Stimulated activated CD8-positive, alpha-beta memory T cell treated with anti-CD3 and anti-CD28 coated beads, Interleukin-15, amount 100 ng/mL, for 48 hours (primary cell): ENCODE measurements at places on chromosomes 11 and 22.

- no peak for DNase-seq
Observed at GRCh38 chr11:132123854-132124835, 753.7 kb downstream of the NTM start.

GRCh38 chr22:11629661-11630385 is 3898.2 kb upstream of the OR11H1 start:
- no peak for DNase-seq

- DNase-seq, result no peak
Observed at GRCh38 chr11:94800414-94800813, 32.3 kb downstream of the AMOTL1 start.

- no peak for DNase-seq
Observed at GRCh38 chr11:4887591-4887990, 5.9 kb downstream of the OR51T1 start.

DNA sequence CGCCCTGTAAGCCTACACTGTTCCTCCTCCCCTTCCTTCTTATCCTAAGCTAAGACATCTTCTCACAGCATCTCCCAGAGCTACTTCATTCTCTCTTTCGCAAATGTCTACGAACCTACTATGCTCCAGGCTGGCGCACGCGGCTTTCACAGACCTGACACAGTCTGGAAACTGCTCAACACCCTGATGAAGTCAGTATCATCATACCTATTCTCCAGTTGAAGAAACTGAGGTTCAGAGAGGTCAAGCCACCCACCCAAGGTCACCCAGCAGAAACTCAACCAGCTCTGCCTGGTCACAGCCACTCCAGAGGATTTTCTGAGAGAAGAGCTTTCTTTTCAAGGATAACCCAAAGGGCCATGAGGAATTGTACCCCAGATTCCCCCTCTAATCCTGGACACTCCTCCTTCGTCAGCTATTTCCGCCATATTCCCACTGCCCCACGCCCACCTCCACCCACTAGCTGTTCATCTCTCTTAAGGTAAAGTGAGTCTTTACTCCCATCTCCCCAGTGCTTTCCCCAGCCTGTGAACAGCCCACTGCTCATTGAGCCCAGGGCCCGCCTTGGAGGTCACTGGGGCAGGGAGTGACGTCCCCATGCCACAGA is 1.8 kb downstream of the KCNJ4 start:
- DNase-seq, result no peak

DNA sequence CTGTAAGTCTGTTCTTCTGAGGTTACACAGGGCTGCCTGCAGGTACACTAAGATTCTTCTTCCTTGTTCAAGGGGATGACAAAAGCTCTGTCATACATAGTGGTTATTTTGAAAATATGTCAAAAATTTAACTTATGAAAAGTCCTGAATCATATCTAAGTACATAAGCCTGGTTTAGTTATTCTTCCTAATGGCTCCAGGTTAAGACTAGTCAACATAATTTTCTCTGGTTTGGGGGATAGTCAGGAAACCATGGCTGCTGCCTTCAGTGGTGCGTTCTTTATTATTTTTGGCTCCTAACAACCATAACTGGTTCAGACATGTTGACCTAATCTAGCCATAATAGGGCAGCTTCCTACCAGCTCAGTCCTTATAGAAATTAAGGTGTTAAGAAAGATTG is 257.4 kb upstream of the DDI1 start:
- no peak for DNase-seq

GRCh38 chr11:45021692-45022141 is 71.0 kb upstream of the TP53I11 start:
- DNase-seq, result no peak

DNA sequence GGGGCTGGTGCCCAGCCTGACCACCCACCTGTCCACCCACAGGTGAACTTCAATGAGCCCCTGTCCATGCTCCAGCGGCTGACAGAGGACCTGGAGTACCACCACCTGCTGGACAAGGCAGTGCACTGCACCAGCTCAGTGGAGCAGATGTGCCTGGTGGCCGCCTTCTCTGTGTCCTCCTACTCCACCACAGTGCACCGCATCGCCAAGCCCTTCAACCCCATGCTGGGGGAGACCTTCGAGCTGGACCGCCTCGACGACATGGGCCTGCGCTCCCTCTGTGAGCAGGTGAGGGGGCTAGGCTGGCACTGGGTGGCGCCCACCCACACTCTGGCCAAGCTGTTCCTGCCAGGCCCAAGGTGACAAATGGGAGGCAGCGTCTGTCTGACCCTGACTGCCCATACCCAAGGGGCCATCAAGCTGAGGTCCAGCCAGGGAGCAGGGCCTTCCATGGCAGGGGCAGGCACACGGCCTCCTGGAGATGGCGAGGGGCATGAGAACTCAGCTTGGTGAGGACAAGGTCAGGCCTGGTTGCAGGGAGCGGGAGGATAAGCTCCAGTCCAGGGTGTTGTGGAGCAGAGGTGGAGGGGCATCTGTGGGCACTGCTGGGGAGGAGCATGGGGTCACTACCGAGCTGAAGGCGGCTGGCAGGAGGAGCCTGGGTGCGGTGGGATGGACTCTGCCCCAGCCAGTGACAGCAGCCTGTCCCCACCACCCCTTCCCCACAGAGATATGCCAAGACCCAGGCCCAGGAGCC is 77.7 kb downstream of the MORC2 start:
- no peak for DNase-seq

DNA sequence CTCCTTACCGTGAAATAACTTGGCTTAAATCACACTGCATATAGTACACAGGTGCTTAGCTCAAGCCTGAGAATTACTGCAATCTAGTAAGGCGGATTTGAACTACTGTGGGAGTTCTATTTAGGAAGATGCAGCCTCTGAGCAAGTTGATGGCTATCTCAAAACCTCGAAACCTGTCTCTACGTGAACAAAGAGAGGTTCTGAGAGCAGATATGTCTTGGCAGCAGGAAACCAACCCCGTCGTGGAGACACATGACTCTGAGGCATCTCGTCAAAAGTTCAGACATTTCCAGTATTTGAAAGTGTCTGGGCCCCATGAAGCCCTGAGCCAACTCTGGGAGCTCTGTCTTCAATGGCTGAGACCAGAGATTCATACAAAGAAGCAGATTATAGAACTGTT is 5.9 kb downstream of the ZNF215 start:
- DNase-seq, result no peak

- DNase-seq, result no peak
Observed at GRCh38 chr22:47839595-47840227, 1077.3 kb downstream of the TBC1D22A start.

GRCh38 chr11:32259641-32260081 is 168.8 kb downstream of the RCN1 start:
- DNase-seq, result no peak

GRCh38 chr11:66715346-66716085 is 13.5 kb downstream of the SPTBN2 start:
- DNase-seq, result no peak

DNA sequence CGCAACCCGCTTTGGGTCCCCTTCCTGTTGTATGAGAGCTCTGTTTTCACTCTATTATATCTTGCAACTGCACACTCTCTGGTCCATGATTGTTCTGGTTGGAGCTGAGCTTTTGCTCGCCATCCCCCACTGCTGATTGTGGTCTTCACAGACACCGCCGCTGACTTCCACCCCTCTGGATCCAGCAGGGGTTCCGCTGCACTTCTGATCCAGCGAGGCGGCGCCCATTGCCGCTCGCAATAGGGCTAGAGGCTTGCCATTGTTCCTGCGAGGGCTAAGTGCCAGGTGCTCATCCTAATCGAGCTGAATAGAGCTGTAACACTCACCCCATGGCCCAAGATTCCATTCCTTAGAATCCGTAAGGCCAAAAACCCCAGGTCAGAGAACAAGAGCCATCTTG is 1905.8 kb upstream of the RAG2 start:
- no peak for DNase-seq

DNA sequence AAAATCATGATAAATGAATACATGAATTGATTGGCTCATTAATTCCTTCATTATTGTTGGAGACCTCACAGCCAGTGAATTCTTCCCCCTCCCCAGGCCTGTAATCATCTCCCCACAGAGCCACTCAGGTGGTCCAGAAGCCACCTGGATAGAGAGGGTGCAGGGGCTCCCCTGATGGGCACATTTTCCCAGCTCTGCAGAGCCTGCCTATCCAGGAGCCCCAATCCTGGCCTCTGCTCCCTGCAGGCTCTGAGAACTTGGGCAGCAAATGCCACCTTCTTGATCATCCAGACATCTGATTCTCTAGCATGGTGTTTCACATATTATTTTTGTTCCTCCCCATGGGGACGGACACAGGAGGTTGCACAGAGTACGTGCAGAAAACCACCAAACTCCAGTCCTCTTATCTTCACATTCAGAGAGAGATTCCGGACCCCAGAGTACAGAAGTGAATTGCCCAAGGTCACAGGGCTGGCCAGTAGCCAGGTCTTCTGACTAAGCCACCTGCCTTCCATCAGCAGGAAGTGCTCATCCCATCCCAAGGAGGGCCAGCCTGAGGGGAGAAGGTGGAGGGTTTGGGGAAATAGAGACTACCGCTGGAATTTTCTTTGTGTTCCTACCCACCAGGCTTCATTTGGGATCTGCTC is 348.0 kb downstream of the BUD13 start:
- no peak for DNase-seq

DNA sequence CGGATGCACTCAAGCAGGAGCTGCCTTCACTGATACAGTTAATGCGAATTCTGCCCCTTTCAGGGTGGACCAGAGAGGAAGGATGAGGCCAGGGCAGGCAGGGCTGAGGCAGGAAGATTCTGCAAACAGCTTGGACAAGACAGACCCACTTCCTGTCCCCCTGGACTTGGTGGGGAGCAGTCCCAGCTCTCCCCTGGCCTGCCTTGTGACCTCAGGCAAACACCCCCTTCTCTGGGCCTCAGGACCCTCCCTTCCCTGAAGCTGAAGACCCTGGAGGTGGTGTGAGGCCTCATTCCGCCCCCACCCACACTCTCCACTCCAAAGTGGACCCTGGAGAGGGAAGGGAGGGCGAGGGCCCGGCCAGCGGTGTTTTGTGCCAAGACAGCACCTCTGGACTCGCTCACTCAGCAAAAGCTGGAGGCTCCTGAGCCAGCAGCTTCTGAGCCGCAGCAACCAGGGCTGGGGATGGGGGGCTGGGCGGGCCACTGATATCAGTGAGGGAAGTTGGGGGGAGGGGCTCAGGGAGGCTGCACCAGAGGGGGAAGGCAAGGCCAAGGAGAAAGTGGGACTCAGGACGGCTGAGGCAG is 8.5 kb downstream of the RAB3IL1 start:
- no peak for DNase-seq

DNA sequence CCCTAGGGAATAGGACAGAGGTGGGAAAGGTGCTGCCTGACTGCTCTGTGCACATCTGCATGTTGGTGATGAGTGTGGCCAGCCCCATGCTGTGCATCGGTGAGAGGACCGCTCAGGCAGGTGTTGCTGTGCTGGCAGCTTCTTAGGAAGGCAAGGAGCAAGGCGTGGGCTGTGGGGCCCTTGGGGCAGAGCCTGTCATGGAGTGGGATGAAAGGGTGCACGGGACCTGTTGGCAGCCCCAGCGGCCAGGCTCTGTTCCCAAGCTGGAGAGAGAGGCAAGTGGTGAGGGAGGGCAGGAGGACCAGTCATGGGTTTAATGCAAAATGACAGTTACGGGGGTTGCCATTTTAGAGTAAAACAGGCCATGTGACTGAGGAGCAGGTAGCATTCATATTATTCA is 78.3 kb downstream of the ZBTB16 start:
- DNase-seq, result no peak

- no peak for DNase-seq
Observed at GRCh38 chr11:5227681-5228080, 810 bp upstream of the HBB start.

- DNase-seq, result no peak
Observed at GRCh38 chr11:123560006-123560405, 94.4 kb downstream of the SCN3B start.

DNA sequence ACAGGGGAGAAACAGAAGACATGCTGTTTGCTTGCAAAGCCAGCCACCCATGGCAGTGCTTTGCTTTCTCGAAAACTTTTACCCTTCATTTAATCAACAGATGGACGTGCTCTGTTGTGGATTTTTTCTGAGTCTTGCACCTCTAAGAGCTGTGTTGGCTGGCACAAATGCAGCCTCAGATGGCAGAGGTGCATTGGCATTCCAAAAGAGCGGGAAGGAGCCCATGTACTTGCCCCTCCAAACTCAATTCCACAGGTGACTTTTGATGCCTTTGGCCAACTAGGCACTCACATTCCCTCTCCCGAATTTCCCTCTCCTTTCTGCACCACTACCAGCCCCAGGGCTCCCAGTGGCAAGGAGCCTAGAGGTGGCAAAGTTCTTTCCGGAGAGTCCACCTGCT is 1.2 kb downstream of the KIRREL3 start:
- no peak for DNase-seq

DNA sequence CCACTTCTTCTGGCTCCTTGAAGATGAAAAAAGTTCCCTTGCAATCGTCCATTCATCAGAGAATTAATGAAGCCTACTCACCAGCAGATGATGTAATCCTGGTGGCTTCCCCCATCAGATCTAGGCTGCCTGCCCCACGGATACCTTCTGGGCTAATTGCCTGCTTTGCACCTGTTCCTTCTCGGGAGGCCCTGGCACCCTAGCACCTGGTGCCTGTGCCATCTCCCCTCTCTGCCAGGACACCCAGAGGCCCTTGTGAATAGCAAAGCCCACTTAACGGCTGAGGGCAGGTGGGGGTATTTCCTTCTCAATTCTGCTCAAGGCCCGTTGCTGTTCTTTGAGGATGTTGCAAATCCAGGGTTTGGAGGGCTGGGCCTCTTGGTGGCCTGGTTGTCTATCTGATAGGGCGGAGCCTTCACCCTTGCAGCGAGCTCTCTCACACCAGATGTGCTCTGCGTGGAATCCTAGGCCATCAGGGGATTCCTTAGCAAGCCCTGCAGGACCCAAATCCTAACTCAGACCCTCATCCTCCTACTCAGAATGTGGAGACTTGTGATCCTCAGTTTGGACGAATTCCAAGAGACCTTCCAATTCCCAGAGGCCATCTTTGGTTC is at the start of gene LMO2:
TSS of gene LMO2 (minus strand) at position 363 of the 614 bp plus-strand sequence. CDS start 22,360 bp downstream, outside the sequence.
- no peak for DNase-seq

- no peak for DNase-seq
Observed at GRCh38 chr22:38955250-38955905, 2.0 kb upstream of the APOBEC3A start.

DNA sequence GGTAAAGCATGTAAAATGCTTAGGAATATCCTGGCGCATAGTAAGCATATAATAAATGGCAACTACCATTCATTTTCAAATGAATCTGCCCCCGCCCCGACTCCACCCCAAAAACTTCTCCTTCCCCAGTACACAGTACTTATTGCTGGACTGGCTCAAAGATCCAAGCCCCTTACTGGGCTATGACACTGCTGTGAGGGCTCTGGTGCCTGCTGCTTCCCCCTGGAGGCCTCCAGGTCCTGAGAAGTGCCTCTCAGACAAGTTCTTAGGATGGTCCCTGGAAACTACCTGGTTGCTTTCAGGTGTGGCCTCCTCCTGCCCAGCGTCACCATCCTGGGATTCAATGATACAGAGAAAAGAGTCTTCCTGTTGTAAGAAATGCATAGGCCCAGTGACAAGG is 190.6 kb upstream of the NTM start:
- no peak for DNase-seq

- DNase-seq, result no peak
Observed at GRCh38 chr22:46069521-46070214, 80.7 kb upstream of the PPARA start.

DNA sequence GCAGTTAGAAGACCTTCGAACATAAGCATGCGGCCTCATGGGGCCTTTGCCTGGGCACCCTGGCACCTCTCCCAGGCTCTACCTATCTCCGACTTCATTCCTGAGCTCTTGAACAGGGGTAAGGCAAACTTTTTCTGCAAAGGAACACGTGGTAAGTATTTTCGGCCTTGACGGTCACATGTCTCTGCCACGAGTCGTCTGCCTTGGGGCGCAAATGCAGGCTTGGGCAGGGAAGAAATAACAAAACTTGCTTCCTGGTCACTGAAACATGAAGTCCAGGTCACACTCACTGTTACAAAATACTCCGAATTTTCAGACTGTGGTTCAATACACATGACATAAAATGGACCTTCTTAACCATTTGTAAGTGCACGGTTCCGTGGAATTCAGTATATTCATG is 3.4 kb upstream of the ASCL2 start:
- DNase-seq, result no peak
